Ecto neural progenitor cell (in vitro differentiated cells): ENCODE measurements at places on chromosomes 12 and 14.

DNA sequence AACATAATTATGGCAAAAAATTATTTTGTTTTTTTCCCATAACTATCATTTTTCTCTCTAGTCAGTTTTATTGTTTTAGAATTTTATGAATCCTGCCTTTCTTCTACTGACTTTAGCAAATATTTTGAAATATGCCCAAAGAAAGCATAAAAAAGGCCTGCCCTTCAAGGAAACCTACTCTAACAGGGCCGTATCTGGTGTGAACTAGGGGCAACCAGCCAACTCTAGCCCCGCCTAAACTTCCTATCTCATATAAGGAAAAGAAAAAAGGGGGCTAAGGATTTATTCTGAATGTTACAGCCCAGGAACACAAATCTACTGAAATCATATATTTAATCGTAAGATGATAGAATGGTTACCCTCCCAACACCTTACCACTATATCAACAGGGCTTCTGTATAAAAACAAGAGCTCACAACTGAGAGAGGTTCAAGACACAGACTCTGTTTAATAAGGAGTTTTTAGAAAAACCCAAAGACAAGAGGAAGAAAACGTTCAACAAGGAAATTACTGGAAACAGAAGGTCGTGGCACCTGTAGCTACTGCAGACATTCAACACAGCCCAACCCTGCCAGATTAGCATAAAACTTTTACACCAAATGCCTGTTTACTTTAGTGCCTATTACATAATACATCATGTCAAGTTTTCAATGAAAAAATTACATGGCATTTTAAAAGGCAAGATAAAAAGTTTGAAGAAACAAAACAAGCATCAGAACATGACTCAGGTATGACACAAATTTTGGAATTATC lies 12.9 kb upstream of the EPYC start:
- DNase-seq, result no peak

DNA sequence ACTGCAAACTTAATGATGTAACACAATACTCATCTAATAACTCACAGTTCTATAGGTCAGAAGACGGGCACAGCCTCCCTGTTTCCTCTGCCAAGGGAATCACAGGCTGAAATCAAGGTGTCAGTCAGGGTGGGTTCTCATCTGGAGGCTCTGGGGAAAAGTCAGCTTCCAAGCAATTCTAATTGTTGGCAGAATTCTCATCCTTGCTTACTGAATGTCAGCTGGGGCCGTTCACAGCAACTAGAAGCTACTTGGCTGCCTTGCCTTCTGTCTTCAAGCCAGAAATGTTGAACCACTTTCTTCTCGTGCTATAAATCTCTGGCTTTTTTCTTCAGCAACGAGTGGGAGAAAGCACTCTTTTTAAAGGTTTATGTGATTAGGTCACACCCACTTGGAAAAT lies 80.1 kb upstream of the PDZRN4 start:
- no peak for DNase-seq

DNA sequence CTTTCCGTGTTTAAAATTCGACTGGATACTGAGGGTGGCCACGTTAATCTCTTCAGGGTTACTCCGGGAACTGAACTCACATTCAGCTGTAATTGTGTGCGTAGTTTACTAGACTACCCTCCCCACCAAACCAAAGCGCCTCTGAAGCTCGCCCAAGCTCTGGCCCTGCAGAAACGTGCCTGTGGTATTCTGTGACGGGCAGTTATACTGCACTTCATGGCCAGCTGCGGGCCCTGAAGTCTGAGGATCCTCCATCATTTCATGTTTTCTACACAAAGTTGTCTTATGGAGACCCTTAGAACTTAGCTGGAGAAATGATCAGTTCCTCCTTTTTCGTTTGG lies 688 bp downstream of the ZNF26 start:
- DNase-seq, result no peak

- no peak for DNase-seq
Observed at GRCh38 chr12:124650912-124651311, 83.5 kb upstream of the NCOR2 start.

GRCh38 chr12:5194306-5194705 lies 150.6 kb downstream of the KCNA5 start:
- no peak for DNase-seq

- DNase-seq, result no peak
Observed at GRCh38 chr12:29283969-29284700, 96.8 kb downstream of the ERGIC2 start.

- no peak for DNase-seq
Observed at GRCh38 chr14:32657081-32657480, 281.6 kb upstream of the NPAS3 start.

GRCh38 chr12:14952299-14952921 lies 9.0 kb downstream of the ARHGDIB start:
- DNase-seq, result no peak
